Endothelial cell of umbilical vein (primary cell): ENCODE measurements at places on chromosomes 6 and 20. TPM values are rescaled to one million over a fixed set of nuclear protein-coding genes. Genes with fewer than 3 reads are reported as not detected.
A peak's percentile ranks its signal among the peaks of the same experiment; 100 is the strongest.

DNA sequence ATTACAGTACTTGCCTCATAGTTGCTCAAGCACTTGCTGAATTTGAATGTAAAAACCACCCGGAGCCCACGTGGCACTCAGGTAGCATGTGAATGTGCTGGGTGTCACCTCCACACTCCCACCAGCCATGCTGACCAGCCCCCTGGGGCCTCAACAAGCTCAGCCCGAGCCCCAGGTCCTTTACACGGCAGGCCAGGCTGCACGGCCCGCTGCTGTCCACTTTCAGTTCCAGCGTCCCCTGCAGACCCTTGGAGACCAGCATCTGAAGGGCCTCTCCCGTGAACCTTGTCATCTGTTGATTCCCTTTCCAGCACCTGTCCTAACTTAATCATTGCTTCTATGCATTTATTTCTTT is 33.3 kb upstream of the ZBP1 start:
- no peak for DNase-seq

- DNase-seq: peak; percentile 32
These were observed 57.4 kb upstream of the TFAP2D start for GRCh38 chr6:50655848-50656453.

STMN3 gene
- 1.7 and 1.8 TPM in 2 replicates for total RNA-seq

GRCh38 chr6:165716886-165717285 is 53.8 kb upstream of the PDE10A start:
- DNase-seq: no peak

DLL1 gene
- total RNA-seq: 2.0 and 2.3 TPM in 2 replicates
